Adrenal gland (tissue), 19 donors: ENCODE measurements at places on chromosomes 1 and 21. TPM values are rescaled to one million over a fixed set of nuclear protein-coding genes. Genes with fewer than 3 reads are reported as not detected.

DNA sequence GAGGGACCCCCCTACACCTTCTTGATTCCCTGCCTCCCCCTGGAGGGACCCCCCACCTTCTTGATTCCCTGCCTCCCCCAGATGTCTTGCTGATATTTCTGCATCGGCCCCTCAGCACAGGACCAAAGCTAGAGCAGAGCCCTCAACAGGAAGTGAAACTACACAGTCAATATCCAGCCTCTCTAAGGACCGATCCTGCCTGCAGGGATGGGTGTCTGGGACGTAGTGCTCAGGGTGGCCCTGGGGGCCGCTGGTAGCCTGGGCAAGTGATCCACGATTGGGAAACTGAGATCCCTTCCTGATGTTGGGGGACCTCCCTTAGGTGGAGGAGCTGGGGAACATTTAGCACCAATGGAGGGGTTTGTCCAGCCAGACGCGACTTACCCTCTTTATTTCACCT, 3.9 kb upstream of the LEFTY2 start:
- DNase-seq = no peak

- no peak for DNase-seq
Observed at GRCh38 chr21:42455196-42455595, 40.8 kb downstream of the RSPH1 start.

DNA sequence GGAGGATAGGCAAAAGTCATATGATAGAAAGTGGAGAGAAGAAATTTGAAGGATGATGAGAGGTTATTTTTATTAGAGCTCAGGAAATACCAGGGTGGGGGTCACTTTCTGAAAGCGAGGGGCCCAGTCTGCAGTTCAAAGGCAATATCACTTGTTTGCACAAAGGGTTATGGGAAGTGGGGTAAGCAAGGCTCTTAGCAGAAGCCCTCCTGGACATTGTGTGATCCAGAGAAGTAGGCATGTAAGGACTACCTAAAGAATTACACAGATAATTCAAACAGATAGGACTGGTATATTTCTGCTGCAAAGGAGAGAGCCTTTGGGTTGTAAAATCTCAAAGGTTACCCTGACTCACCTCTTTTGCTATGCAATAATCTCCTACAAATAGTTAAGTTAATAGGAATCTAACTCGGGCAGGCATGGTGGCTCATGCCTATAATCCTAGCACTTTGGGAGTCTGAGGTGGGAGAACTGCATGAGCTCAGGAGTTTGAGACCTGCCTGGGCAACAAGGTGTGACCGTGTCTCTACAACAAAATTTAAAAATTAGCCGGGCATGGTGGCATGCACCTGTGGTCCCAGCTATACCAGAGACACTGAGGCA, 25.2 kb upstream of the PRRC2C start:
- no peak for DNase-seq

DNA sequence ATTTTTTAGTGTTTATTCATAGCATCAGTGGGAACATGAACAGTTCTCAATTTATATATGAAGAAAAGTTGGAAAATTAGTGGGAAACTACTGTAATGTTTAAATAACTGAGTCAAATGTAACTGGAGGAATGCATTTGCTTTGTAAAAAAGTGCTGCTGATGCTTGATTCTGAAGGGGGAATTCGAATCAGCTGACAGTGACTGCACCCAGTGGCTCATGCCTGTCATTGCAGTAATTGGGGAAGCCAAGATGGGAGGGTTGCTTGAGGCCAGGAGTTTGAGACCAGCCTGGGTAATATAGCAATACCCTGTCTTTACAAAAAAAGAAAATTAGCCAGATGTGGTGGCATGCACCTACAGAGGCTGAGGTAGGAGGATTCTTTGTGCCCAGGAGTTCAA, 398.4 kb downstream of the ZP4 start:
- no peak for DNase-seq

Gene FCRLB
- polyA plus RNA-seq = 0.67 TPM

- peak; percentile 53 for DNase-seq
Observed at GRCh38 chr1:223344491-223344890, 19.5 kb downstream of the SUSD4 start.
